ENCODE measurements at places on chromosomes 13 and 19. TPM values are rescaled to one million over a fixed set of nuclear protein-coding genes. Genes with fewer than 3 reads are reported as not detected.

The PTPRH gene
- 7.0 TPM for total RNA-seq

The SERPINE3 gene
- total RNA-seq = not detected

The DIAPH3 gene
- total RNA-seq = 8.8 TPM

The CYP4F3 gene
- not detected for total RNA-seq

The ZNF729 gene
- total RNA-seq = not detected

The WDR62 gene
- 0.09 TPM for total RNA-seq

The NLRP4 gene
- not detected for total RNA-seq

The ASPDH gene
- not detected for total RNA-seq

The RDH8 gene
- not detected for total RNA-seq

The SIGLEC8 gene
- not detected for total RNA-seq

The REEP6 gene
- 12.4 TPM for total RNA-seq

The IGFL2 gene
- total RNA-seq = not detected

The NCAN gene
- total RNA-seq = not detected

The HSPB6 gene
- total RNA-seq = 142 TPM

The SLC17A7 gene
- not detected for total RNA-seq

The EEF2 gene
- 5,415 TPM for total RNA-seq

The KIR2DL3 gene
- total RNA-seq = not detected

The KRTDAP gene
- total RNA-seq = not detected

The MOB3A gene
- total RNA-seq = 26.6 TPM

The TMEM59L gene
- total RNA-seq = 14.5 TPM

The NUDT15 gene
- 11.3 TPM for total RNA-seq

The RNF113B gene
- not detected for total RNA-seq

The NPHS1 gene
- not detected for total RNA-seq

The BEST2 gene
- total RNA-seq = not detected

The CELF5 gene
- total RNA-seq = not detected

The SGCG gene
- 0.70 TPM for total RNA-seq

The SIGLEC12 gene
- total RNA-seq = not detected

The TIMM44 gene
- total RNA-seq = 71.1 TPM

The GFY gene
- not detected for total RNA-seq

The FGF14 gene
- total RNA-seq = 0.17 TPM

The CLEC17A gene
- total RNA-seq = not detected

The LAIR1 gene
- total RNA-seq = not detected

The UPK1A gene
- total RNA-seq = not detected

The KLK6 gene
- total RNA-seq = not detected

The GZMM gene
- total RNA-seq = 0.23 TPM

The LGALS14 gene
- not detected for total RNA-seq
